ENCODE measurements at places on chromosomes 7 and 10. TPM values are rescaled to one million over a fixed set of nuclear protein-coding genes. Genes with fewer than 3 reads are reported as not detected.

AKR1C4 gene
- total RNA-seq = 0.18 TPM

SPOCK2 gene
- total RNA-seq = 0.52 TPM

KLF14 gene
- 0.05 TPM for total RNA-seq

UCN3 gene
- not detected for total RNA-seq

SPDYE8 gene
- total RNA-seq = not detected

FAM131B gene
- total RNA-seq = 0.36 TPM

RSPH10B gene
- total RNA-seq = 0.09 TPM

CDK6 gene
- total RNA-seq = 23.2 TPM

CYP2C9 gene
- not detected for total RNA-seq

OR2A12 gene
- not detected for total RNA-seq

ASAH2 gene
- total RNA-seq = 3.3 TPM

GPER1 gene
- total RNA-seq = 0.79 TPM

TRAPPC14 gene
- total RNA-seq = 9.6 TPM

FRMD4A gene
- 4.9 TPM for total RNA-seq

RASSF4 gene
- total RNA-seq = 1.5 TPM

GPR146 gene
- total RNA-seq = 2.1 TPM

ACTR1A gene
- total RNA-seq = 99.1 TPM

UNCX gene
- 0.07 TPM for total RNA-seq

KCND2 gene
- total RNA-seq = not detected

MLLT10 gene
- 31.5 TPM for total RNA-seq

TLX1 gene
- not detected for total RNA-seq

ADAP1 gene
- total RNA-seq = 5.7 TPM

CREB5 gene
- 4.8 TPM for total RNA-seq

BEND7 gene
- 14.5 TPM for total RNA-seq

VAX1 gene
- total RNA-seq = 1.3 TPM

DRGX gene
- not detected for total RNA-seq

SPACDR gene
- total RNA-seq = 0.90 TPM

ZNF722 gene
- total RNA-seq = not detected

NUPR2 gene
- total RNA-seq = not detected

SLC29A4 gene
- 11.3 TPM for total RNA-seq

SLC35G1 gene
- 10.2 TPM for total RNA-seq

PPP1R3C gene
- 16.8 TPM for total RNA-seq

TMEM72 gene
- not detected for total RNA-seq

ZNF727 gene
- total RNA-seq = not detected

All from A549 treated with DMSO at 1 μM for 4 hours (cell line).